Amniotic epithelial cell (primary cell): ENCODE measurements at places on chromosomes 16 and 17.

DNA sequence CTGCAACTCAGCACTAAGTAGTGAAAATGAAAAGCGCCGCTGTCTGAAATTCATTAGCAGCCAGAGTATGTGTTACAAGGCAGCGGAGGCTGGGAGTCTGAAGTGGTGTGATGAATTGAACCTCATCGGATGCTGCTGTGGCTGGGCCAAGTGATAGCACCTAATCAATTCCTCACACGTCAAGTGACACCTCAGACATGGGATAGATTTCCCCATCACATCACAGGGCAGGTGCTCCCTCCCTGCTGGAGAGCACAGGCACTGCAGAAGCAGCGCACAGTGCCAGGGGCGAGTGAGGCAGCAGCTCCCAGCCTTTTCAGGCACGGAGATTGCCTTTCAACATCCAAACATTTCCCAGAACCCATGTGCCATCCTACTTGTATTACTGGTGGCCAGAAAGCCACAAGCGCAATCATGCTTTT is 32.2 kb downstream of the DRC3 start:
- no peak for DNase-seq

GRCh38 chr16:86406056-86406455 is 104.3 kb upstream of the FOXF1 start:
- no peak for DNase-seq

GRCh38 chr17:80835816-80836657 is 155.6 kb upstream of the CHMP6 start:
- no peak for DNase-seq

DNA sequence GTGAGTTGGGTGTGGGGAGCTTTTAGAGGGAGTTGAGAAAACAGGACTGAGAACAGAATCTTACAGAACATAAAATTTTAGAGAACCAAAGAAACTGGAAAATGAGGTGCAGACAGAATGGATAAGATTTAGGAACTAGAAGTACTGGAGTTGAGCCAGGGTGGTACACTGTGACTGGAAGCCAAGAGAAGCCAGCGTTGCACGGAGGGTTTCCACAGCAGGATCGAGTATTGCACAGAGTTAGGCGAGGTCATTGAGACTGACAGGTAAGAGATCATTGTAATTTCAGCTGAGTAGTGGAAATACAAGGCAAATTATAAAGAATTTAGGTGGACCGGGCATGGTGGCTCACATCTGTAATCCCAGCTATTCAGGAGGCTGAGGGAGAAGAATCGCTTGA is 6.6 kb downstream of the GSDMA start:
- DNase-seq: no peak

DNA sequence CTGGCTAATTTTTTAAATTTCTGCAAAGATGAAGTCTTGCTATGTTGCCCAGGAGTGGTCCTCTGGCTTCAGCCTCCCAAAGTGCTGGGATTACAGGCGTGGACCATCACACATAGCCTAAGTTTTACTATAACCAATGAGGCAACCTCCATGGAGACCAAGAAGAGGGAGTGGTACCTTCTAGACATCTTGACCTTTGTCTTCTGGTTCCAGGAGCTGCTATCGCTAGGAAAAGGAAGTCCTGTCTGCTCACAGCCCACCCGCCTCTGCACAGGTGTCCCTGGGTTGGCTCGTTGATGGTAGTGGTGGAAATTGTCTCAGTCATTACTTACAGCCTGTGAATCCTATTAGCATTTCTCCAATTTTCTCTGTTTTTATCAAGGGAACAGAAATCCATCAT is 169.7 kb downstream of the PRKCA start:
- no peak for DNase-seq

- DNase-seq: no peak
Measured at GRCh38 chr17:73863761-73864535, 219.7 kb upstream of the SDK2 start.

- DNase-seq: no peak
Measured at GRCh38 chr17:49980703-49981197, 11.8 kb downstream of the DLX4 start.

DNA sequence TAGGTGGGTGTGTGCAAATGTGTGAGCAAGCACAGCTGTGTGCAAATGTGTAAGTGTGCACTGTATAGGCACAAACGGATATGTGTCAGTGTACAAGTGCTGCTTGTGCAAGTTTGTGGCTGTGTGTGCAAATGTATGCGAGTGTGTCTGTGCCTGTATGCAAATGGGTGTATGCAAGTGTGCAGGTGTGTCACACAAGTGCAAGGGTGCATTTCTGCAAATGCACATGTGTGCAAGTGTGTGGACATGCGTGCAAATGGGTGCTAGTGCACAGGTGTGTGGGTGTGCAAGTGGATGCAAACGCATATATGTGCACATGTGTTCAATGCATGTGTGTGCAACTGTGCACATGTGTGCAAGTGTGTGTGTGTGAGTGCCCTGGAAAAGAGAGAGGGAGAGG is 76.5 kb upstream of the TNRC6C start:
- no peak for DNase-seq

GRCh38 chr17:50926523-50926922 is 60.4 kb upstream of the TOB1 start:
- no peak for DNase-seq

DNA sequence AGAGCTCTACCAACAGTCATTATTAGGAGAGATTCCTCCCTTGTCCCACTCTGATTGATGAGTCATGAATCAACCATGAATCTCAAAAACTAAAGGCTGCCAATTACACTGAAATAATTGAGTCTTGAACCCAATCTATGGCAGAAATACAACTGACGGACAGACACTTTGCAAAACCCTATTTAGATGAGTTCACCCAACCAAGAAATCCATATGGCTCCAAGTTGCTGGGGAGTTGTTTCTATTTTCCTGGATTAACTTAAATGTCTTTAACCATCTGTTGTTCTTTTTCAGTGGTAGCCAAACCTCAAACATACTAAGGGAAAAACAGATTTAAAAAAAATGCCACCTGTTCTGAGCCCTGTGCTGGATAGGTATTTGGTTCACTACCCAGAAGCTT is 151.0 kb downstream of the SHISA9 start:
- no peak for DNase-seq

DNA sequence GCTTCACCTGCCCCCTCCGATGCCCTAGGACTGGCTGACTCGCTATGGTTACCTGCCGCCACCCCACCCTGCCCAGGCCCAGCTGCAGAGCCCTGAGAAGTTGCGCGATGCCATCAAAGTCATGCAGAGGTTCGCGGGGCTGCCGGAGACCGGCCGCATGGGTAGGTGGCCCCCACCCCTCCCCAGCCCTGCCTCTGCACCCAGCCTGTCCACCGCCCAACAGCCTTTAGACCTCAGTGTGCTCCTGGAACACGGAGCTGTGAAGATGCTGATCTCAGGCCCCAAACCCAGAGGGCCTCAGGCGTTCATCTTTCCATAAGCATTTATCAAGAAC is 993 bp downstream of the MMP25 start:
- no peak for DNase-seq

DNA sequence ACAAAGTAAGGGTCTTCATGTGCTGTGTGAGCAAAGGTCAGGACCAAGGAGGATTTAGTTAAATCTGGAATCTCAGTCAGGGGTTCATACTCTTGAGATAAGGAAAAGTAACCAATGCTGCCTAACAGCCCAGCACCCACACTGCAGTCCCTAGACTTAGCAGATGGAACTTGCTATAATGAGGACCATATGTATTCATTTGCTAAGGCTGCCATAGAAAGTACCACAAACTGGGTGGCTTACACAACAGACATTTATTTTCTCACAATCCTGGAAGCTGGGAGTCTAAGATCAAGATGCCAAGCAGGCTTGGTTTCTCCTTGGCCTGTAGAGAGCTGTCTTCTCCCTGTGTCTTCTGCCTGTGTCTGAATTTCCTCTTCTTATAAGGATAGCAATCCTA is 20.8 kb downstream of the ZP2 start:
- no peak for DNase-seq

GRCh38 chr16:69555437-69555836 is 10.3 kb upstream of the NFAT5 start:
- DNase-seq: no peak

DNA sequence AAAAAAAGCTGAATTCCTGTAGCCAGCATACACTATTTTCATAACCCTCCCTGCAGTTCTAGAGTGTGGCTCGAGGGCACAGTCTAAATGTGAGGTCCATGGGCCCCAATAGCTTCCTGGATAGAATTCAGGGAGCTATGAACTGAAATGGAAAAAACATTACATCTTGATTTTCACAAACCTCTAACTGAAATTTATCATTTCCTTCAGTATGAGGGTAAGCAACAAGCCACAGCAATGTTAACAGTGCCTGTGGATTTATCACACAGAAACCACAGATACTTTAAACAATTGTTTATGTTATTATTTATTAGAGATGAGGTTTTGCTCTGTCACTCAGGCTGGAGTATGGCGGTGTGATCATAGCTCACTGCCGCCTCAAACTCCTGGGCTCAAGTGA is 18.2 kb downstream of the TMEM92 start:
- DNase-seq: peak; percentile 59

DNA sequence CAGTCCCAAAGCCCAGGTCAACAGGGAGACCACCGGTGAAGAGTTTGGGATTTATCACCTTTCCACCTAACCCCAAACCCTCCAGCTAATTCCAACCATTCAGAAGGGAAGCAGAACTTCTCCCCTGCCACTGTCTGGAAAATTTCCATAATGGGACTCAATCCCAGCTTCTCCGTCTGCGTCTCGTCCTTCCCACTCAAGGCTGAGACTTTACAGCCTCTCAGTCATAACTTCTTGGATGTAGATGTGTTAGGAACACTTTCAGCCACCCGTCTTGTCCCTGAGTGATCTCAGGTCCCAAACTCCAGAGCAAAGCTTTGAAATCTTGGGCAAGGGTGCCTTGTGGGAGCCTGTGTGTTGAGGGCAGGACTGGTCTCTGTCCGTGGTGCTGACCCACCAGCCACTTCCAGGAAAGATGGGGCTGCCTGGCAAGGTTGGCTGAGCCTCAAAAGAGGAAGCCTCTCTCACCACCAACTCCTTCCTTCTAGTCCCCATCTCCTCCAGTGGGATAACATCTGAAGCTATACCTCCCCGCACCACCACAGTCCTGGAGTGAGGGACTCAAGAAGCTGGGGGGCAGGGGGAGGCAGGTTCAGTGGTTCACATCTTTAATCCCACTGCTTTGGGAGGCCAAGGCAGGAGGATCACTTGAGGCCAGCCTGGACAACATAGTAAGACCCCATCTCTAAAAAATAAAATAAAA is 9.3 kb downstream of the GAS2L2 start:
- DNase-seq: peak; percentile 45

DNA sequence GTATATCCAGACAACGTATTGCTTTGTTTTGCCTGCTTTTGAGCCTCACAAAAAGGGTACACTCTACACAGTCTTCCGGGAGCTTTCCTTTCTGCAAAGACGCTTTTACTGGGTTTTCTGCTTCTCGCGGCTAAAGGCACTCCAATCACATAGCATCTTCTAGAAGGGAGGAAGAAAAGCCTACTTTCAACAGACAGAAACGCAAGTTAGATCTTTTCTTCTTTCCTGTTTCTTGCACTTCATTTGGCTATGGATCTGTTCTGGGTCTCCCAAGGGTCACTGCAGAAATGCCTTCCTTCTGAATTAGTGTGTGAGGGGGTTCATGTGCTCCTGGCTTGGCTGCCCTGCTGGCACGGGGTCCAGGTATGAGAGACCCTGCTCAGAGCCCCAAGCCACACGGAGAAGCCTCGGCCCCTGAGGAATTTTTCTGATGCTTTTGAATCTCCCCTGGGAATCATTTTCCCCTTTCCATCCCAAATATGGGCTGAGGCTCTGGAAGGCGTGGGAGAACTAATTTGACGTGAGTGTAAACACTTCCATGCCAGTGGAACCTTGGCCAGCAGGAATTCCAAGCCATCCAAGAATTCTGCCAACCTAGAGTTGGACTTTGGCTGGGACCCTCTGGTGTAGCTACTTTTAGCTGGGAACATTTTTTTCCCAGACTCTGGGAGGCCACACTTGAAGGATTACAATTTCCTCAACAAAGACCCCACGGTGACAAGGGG is 49.6 kb upstream of the NKD1 start:
- no peak for DNase-seq

DNA sequence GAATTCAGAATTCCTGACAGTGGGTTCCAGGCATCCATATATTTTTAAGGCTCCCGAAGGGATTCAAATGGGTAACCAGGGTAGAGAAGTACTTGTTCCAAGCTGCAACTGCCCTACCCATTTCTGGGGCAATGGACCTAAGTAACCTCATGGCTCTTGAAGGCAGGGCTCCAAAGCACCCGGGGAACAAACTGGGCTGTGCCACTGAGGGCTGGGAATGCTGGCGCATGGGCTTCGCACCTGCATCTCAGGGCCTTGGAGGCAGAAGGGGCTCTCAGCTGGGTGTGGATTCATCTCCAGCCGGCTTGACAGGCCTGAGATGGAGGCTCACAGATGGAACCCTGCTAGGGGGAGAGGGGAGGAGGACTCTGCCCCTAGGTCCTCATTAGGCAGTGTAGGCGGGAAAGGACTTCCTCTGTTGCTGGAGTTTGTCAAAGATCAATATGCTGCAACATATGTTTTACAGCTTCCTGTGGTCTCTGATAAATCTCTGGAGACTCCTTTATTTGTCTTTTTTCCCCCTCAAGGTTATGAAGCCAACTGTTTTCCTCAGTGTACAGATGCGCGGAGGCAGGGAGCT is 232.3 kb upstream of the NLRP1 start:
- no peak for DNase-seq

GRCh38 chr17:1561420-1562175 is 994 bp downstream of the PITPNA start:
- no peak for DNase-seq

- peak; percentile 99 for DNase-seq
Measured at GRCh38 chr17:62824290-62825131, 16.4 kb upstream of the MARCHF10 start.

DNA sequence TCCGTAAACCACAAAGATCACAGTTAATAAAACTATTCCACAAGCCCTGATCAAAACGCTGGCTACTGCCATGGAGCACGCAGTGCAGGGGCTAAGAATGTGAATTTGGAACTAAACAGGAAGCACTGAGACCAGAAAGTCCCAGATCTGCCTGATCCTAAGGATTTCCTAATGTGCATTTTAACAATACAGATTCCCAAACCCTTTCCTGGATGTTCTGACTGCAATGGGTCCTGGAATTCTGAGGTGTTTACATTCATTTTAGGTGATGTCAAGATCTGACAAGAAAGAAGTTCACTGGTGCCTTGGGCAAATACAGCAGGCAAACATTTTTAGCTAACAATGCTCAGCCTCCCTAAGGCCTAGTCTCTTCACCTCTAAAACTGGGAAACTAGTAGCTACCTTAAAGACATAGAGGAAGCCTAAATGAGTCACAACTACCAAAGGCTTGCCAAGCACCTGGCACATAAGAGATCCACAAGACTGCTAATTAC is 10.3 kb downstream of the NSMCE1 start:
- DNase-seq: peak; percentile 31

GRCh38 chr17:9421525-9421924 is 154.1 kb downstream of the STX8 start:
- no peak for DNase-seq

GRCh38 chr17:82696916-82697807 is 1.3 kb downstream of the RAB40B start:
- DNase-seq: no peak
